ENCODE measurements at places on chromosomes 5 and 9.

DNA sequence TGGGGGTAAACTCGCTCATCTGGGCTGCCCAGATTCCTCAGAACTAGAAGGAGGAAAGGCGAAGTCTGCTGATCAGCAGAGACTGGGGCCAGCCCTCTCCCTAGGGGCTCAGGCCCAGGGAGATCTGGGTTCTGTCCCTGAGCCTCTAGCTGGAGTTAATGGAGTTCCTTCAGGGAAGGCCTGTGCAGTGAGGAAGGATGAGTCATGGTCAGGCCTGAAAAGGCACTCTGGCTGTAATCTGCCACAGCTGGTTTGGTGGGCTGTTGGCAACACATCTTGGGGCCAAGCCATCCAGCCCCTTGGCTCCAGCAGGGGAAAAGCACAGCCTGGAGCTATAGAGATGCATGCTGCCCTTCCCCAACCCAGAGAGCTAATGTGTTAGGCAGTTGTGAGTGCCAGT, 459.6 kb downstream of the PRELID2 start:
- DNase-seq: no peak

- no peak for DNase-seq
Observed at GRCh38 chr9:91847581-91848091, 102.4 kb downstream of the ROR2 start.

- DNase-seq: no peak
Observed at GRCh38 chr5:171579976-171580411, 160.5 kb downstream of the FGF18 start.

DNA sequence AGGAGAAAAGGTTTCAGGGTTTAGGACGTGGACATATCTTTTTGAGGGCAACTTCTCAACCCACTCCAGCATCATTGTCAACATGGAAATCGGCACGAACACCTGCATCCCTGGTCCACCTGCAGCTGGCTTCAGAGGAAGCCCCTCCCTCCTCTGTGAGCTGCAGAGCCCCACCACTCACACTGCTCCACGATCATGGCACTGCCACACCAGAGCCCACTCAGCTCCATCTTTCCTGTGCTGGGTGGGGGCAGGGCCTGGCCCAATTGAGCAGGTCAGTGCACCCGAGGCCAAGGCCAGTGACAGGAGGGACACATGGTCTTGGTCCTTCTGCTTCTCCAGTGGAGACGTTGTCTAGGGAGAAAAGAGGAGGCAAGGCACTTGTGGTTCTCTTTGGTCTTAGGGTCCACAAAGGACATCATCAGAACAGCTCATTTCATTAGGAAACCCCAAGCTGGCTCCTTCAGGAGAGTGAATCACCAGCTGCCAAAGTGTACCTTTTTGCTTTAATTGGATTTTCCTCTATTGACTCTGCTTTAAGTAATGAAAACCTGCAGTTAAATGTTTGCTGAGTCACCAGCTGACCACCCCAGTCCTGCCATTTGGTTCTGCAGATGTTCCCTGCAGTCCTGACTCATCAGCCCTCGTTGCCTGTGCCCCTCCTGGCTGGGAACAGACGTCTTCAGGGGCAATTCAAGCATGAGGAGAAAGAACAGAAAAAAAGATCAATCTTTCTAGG, 56.2 kb downstream of the UBE2QL1 start:
- no peak for DNase-seq

GRCh38 chr9:126833710-126834345, 26.6 kb upstream of the ZBTB34 start:
- DNase-seq: no peak

GRCh38 chr9:113711251-113711650, 164.9 kb upstream of the ZNF618 start:
- no peak for DNase-seq
